Heart left ventricle (tissue), 16 donors: ENCODE measurements at places on chromosomes 2 and 18. TPM values are rescaled to one million over a fixed set of nuclear protein-coding genes. Genes with fewer than 3 reads are reported as not detected.
A peak's percentile ranks its signal among the peaks of the same experiment; 100 is the strongest.

TRAPPC12 gene
- 72.3 TPM for total RNA-seq

SNTG2 gene
- 3.2 TPM for total RNA-seq

LAMA1 gene
- total RNA-seq: 0.04 TPM

DNA sequence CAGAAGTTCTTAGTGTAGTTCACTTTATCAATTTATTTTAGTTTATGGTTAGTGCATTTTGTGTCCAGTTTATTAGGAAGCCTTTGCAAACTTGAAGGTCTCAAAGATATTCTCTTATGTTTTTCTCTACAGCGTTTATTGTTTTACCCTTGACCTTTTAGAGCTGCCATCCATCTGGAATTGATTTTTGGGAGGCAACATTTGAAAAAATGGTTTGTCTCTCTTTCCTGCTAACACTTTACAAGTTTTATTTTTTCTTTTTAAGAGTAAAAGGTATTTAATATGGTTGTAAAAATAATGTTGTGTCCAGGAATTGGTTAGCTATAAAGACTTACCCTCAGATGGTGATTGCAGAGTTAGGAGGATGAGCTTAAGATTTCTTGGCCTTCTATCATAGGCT lies 14.0 kb downstream of the GORASP2 start:
- no peak for DNase-seq

DNA sequence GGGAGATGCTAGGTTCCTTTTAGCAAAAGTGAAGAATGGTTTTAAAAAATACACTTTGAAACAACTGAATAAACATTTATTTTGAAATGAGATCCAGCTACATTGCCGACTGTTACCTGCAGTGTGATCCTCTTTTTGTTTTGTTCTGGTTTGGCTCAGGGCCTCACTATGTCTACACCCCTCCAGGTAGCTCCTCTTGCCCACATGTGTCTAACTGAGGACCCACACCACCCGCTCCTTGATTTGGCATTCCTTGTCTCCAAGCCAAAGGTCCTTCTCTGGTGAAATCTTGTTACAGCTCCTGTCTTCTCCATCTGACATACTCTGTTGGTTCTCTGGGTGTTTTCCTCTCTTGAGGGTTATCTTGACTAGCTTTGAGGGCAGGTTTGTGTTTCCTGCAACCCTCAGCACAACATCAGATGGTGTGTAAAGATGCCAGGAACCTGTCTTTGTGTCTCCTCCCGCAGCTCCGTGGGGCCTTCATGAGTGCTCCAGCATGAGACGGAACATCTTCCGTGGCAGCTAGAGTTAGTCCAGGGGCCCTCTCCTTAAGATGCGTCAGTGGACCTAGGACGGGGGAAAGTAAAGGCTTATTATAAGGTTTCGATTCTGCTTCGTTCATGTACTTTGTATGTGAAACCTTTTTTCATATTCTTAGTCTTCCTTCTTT lies 32.1 kb downstream of the MAP4K4 start:
- no peak for DNase-seq

GRCh38 chr2:240959941-240960308 lies 38.5 kb upstream of the SNED1 start:
- no peak for DNase-seq

- DNase-seq: no peak
These were observed 21.6 kb downstream of the PARD6G start for GRCh38 chr18:80225685-80226084.

GRCh38 chr2:9003616-9004337 lies at the start of gene MBOAT2:
TSS of gene MBOAT2 (minus strand) at chr2:9003684. CDS start at chr2:9003614, 70 bp downstream.
- peak; percentile 91 for DNase-seq

DNA sequence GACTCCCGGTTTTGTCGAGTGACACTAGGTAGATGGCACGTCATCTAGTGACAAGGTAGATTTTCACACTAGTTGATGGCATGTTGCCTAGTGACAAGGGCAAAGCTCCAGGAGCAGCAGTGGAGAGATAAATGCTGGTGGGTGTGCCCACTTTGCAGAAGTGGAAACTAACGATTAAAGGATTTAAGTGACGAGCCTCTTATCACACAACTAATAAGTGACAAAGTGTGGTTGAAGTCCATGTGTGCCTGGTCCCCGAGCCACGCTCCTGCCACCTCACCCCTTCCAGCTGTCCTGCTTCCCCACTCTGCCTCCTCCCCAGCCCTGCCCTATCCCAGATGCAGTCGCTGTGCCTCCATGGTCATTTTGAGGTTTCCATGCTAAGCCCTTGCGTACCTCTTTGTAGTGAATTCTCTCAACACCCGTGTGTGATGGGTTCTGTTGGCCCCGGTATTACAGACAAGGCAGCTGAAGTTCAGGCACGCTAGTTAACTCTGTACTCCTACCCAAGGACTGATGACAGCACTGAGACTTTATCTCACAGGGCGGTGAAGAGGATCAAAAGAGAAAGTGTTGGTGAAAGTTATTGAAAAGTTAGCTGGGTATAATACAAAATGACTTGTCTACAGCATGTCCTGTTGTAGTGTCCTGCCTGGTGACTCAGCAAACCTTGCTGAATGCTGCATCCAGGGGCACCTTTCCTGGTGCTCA lies 113.4 kb upstream of the GLI2 start:
- no peak for DNase-seq
